Lower lobe of right lung (tissue), 2 donors: ENCODE measurements at places on chromosomes 6 and 20. TPM values are rescaled to one million over a fixed set of nuclear protein-coding genes. Genes with fewer than 3 reads are reported as not detected.
A peak's percentile ranks its signal among the peaks of the same experiment; 100 is the strongest.

DNA sequence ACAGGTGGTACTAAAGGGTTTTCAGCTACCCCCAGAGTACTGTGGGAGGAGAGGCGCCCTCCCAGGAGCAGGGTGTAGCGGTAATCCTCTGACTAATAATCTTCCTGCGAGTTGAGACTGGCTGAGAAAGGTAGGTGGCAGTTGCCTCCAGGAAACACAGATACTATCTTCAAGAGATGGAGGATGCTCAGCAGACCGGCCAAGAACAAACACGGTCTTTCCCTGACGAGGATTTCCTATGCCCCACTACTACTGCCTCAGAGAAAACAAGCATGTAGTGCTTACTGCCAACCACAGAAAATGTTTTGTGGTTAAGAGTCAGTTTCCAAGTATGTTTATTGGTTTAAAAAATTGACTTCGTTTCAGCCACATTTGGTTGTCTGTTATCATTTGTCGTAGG, 26.8 kb downstream of the C6orf89 start:
- H3K36me3 ChIP-seq: peaks cover 85% of the 10 kb centered on the region
- DNase-seq: no peak
- H3K4me1 ChIP-seq: peaks cover 40% of the 10 kb centered on the region
- H3K27me3 ChIP-seq: no peaks in the 10 kb centered on the region
- H3K27ac ChIP-seq: no peak overlapping the region
- H3K4me3 ChIP-seq: no peak overlapping the region

- no peaks in the 10 kb centered on the region for H3K27me3 ChIP-seq
- H3K4me3 ChIP-seq: peak overlapping the region; percentile 69
- peaks cover 34% of the 10 kb centered on the region for H3K4me1 ChIP-seq
- DNase-seq: no peak
Observed at GRCh38 chr20:62067547-62068260, 2.0 kb upstream of the TAF4 start.

- H3K36me3 ChIP-seq: no peaks in the 10 kb centered on the region
- peaks cover 25% of the 10 kb centered on the region for H3K4me1 ChIP-seq
- H3K27ac ChIP-seq: no peak overlapping the region
- H3K4me3 ChIP-seq: no peak overlapping the region
- DNase-seq: no peak
Observed at GRCh38 chr20:50431066-50431450, 79.1 kb upstream of the PTPN1 start.

GRCh38 chr6:42506070-42506469, 54.3 kb upstream of the TRERF1 start:
- H3K36me3 ChIP-seq: no peaks in the 10 kb centered on the region
- DNase-seq: no peak
- H3K27me3 ChIP-seq: no peaks in the 10 kb centered on the region
- no peak overlapping the region for H3K27ac ChIP-seq

- H3K4me1 ChIP-seq: peaks cover 5% of the 10 kb centered on the region
- H3K4me3 ChIP-seq: no peak overlapping the region
- no peak overlapping the region for H3K27ac ChIP-seq
- no peaks in the 10 kb centered on the region for H3K36me3 ChIP-seq
- no peak for DNase-seq
Observed at GRCh38 chr20:10928841-10929421, 255.1 kb upstream of the JAG1 start.

- H3K27me3 ChIP-seq: no peaks in the 10 kb centered on the region
- H3K36me3 ChIP-seq: no peaks in the 10 kb centered on the region
- H3K4me1 ChIP-seq: peaks cover 9% of the 10 kb centered on the region
Observed at GRCh38 chr20:54042021-54042420, 28.4 kb downstream of the BCAS1 start.

- H3K27ac ChIP-seq: no peak overlapping the region
- DNase-seq: no peak
- H3K36me3 ChIP-seq: no peaks in the 10 kb centered on the region
- no peaks in the 10 kb centered on the region for H3K4me1 ChIP-seq
Observed at GRCh38 chr6:72825315-72825911, 203.5 kb downstream of the KCNQ5 start.

DNA sequence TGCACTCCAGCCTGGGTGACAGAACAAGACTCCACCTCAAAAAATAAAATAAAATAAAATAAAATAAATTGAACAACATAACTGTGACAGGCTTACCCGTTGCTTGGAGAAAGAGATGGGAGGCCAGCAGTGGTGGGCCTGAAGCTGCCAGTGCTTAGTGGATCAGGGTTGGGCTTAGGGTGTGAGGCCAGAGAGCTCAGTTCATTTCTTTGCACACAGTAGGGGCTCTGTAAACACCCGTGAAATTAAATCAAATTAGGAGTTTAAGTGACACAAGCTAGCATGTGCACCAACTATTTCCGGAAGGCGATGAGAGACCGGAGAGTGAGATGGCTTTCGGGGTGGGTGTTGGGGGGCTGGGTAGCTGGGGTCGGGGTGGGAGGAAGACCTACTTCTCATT, 25.8 kb upstream of the TTPAL start:
- H3K36me3 ChIP-seq: no peaks in the 10 kb centered on the region
- no peak overlapping the region for H3K27ac ChIP-seq
- peaks cover 16% of the 10 kb centered on the region for H3K4me1 ChIP-seq
- H3K4me3 ChIP-seq: no peak overlapping the region
- no peak for DNase-seq

DNA sequence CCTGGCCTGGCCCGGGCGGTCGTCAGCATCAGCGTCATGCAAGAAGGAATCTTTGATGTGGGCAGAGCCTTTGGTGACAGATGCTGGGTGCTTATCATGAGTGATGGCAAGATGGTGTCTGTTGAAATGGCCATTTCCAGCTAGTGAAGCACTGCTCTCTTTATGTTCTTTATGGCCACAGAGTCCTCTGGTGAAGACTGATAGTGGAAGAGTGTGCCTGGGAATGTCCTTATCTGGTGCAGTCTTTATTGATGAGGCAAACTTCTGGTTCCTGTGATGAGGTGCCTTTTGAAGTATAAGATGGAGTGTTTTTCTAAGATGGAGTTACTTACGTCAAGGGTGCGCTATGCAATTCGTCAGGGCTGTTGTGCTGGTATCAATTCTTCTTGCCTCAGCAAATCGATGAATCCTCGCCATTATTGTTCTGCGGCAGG, 22.6 kb upstream of the CCR6 start:
- no peak overlapping the region for H3K4me3 ChIP-seq
- no peak overlapping the region for H3K27ac ChIP-seq
- DNase-seq: no peak
- H3K27me3 ChIP-seq: no peaks in the 10 kb centered on the region
- no peaks in the 10 kb centered on the region for H3K36me3 ChIP-seq

DNA sequence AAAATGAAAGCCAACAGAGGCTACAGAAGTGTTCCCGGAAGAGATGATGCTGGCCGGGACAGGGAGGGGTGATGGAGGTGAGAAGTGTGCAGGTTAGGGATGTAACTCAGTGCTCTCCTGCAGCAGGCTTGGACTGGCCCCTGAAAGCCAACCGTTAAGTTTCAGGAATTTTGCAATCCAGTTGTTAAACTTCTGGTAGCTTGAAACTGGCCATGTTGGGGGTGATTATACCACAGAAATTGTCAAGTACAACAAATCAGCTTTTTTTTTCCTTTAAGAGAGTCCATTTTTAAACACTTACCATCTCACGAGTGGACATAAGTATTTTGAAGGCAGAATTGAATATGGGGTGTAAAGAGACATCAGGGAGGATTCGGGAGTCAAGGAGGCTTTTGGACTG, 8.8 kb upstream of the SIRPB1 start:
- no peaks in the 10 kb centered on the region for H3K36me3 ChIP-seq
- no peak overlapping the region for H3K27ac ChIP-seq
- peaks cover 3% of the 10 kb centered on the region for H3K4me1 ChIP-seq
- DNase-seq: no peak
- H3K4me3 ChIP-seq: no peak overlapping the region

DNA sequence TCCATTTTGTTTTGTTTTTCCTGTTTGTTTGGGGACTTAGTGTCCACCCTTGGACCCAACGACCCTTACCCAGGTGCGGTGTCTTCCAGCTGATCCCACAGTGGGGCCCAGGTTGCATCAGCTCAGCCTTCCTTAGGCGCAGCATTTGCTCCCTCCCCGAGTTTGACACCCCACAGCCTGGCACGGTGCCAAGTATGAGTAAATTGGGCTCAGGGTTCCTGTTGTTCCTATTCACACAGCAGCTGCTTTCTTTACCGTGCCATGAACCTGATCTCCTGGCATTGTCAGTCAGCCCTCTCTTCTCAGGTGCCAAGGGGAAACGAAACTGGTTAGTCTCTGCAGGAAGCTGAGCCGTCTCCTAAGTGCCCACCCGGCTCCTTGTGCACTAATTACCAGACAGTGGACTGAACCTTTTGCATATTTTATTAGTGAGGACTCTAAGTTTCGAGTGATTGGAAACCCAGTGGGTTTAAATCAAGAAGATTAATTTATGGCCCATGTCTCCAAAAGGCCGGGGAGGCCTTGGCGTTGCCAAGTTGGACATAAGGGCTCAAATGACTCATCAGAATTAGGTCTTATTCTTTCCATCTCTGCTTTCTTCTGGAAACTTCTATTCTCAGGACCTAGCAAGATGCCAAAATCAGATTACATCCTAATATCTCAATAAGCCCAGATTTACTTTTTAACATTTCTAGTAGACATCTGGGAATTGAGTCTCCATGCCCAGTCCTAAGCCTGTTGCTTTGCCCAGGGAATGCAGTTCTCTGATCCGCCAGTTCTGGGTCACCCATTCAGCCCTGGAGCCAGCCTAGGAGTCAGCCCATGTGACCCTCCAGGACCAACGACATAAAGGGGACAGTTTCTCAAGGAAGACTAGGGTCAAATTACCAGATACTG, 68.8 kb downstream of the TSHZ2 start:
- DNase-seq: no peak
- no peaks in the 10 kb centered on the region for H3K4me1 ChIP-seq
- no peaks in the 10 kb centered on the region for H3K36me3 ChIP-seq
- H3K27ac ChIP-seq: no peak overlapping the region

GRCh38 chr6:154247119-154247861, 109.3 kb downstream of the IPCEF1 start:
- DNase-seq: no peak
- peak overlapping the region; percentile 34 for H3K27ac ChIP-seq
- H3K27me3 ChIP-seq: no peaks in the 10 kb centered on the region
- no peaks in the 10 kb centered on the region for H3K36me3 ChIP-seq
- H3K4me1 ChIP-seq: peaks cover 11% of the 10 kb centered on the region

GRCh38 chr20:54129350-54129749, 44.4 kb downstream of the CYP24A1 start:
- H3K27me3 ChIP-seq: no peaks in the 10 kb centered on the region

SIRPA gene
- 130 TPM for total RNA-seq
